ENCODE measurements at places on chromosomes 3 and 15.

DNA sequence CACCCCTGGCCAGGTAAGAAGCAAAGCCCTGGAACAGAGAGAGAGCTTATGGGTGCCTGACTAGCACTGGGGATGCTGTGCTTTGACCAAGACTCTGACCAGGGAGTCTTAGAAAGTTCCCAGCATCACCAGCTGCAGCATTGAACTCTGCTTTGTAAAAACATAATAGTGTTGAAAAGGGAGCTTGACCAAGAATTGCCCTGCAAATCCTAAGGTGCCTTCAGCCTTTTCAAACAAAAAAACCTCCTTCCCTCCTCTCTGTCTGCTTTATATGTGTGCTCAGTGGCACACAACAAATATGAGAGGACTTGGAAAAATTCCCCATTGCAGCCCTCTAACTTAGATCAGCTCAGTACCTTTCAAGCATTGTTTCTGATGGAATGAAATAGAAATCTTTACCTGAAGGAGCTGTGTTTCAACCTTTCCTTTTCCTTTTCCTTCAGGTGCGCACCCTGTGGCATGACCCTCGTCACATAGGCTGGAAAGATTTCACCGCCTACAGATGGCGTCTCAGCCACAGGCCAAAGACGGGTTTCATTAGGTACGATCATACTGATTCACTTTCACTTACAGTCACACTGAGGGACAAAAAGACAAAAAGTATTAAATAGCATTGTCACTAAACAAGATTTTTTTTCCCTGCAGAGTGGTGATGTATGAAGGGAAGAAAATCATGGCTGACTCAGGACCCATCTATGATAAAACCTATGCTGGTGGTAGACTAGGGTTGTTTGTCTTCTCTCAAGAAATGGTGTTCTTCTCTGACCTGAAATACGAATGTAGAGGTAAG, 13.0 kb downstream of the THBS1 start:
- no peaks in the 10 kb centered on the region for H3K36me3 ChIP-seq
- DNase-seq = no peak
- no peak overlapping the region for H3K4me3 ChIP-seq
- no peaks in the 10 kb centered on the region for H3K4me1 ChIP-seq
- H3K27ac ChIP-seq = no peak overlapping the region

GRCh38 chr3:62835554-62836236, 39.5 kb downstream of the CADPS start:
- H3K4me3 ChIP-seq = no peak overlapping the region
- DNase-seq = no peak
- H3K27me3 ChIP-seq = no peaks in the 10 kb centered on the region
- no peaks in the 10 kb centered on the region for H3K36me3 ChIP-seq
- H3K4me1 ChIP-seq = no peaks in the 10 kb centered on the region
- H3K27ac ChIP-seq = no peak overlapping the region

DNA sequence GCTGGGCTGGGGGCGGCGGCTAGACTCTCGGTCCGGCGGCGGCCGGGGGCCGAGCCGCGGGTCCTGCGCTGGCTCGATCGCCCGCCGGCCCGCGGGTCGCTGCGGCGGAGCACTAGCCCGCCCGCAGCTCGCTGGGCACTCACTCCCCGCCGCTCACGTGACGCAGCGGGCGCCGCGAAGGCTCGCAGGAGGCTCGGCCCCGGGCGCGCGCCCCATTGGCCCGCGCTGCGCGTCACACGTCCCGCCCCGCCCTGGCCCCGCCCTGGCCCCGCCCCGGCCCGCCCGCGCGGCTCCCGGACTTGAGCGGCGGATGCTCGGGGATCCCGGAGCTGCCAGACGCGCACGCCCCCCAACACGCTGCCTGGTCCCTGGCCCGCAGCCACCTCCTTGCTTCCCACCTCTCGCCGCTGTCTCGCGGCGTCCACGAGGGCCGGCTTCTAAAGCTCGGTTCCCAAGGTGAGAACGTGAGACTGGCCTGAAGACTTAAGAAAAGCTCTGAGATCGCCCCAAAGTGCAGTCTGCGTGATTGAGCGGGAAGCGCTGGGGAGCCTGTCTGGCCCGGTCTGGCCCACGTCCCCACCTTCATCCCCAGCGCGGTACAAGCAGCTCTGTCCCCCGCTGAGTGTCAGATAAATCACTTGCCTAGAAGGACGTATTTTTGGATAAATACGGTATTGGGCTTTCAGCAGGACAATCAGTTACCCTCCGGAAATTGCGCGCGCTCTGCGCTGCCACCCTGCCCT, at the start of gene KLF15:
TSS of gene KLF15 (minus strand) at position 114 of the 743 bp plus-strand sequence. CDS start 4,486 bp downstream, outside the sequence.
- no peaks in the 10 kb centered on the region for H3K36me3 ChIP-seq
- H3K4me1 ChIP-seq = peaks cover 24% of the 10 kb centered on the region
- H3K27ac ChIP-seq = no peak within 1 kb of the TSS
- DNase-seq = peak; percentile 85
- H3K4me3 ChIP-seq = peak within 1 kb of the TSS; percentile 65

DNA sequence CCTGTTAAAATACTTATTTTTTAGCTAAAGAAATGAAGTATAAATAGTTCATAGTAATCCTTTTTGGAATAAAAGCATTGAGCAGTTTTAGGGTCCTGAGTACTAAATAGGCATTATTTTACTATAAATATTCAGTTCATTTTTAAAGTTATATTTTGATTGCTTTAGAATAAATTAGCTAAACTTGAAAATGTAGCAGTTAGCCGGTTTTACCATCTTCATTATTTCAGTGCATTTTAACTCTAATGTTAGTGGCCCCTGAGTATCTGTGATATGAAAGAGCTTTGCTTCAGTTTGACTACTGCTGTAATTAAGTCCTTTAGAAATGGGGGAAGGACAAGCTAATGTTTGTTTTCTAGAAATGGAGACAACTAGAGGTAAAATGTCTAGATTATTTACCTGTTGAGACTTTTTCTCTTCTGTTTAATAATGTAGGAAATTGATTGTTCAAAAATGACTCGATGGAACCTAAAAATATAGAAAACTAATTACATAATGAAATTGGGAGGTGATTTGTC, 3.6 kb downstream of the SMC4 start:
- peaks cover 4% of the 10 kb centered on the region for H3K27me3 ChIP-seq
- H3K36me3 ChIP-seq = no peaks in the 10 kb centered on the region
- H3K27ac ChIP-seq = no peak overlapping the region
- peaks cover 21% of the 10 kb centered on the region for H3K4me1 ChIP-seq
- H3K4me3 ChIP-seq = peak overlapping the region; percentile 89
- DNase-seq = no peak

DNA sequence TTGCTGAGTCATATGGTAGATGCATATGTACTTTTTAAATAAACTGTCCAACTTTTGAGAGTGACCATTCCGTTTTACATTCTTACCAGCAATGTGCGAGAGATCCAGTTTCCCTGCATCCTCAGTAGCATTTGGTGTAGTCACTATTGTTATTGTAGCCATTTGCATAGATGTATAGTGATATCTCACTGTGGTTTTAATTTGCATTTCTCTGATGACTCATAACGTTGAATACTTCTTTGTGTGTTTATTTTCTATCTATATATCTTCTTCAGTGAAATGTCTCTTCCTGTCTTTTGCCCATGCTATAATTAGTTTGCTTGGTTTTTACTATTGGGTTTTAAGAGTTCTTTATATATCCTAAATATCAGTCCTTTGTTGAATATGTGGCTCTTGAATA, 255.7 kb upstream of the GRM7 start:
- no peaks in the 10 kb centered on the region for H3K27me3 ChIP-seq
- no peak overlapping the region for H3K4me3 ChIP-seq
- H3K27ac ChIP-seq = no peak overlapping the region

GRCh38 chr3:110099711-110100110, 762.4 kb upstream of the DPPA4 start:
- no peak overlapping the region for H3K4me3 ChIP-seq
- DNase-seq = no peak
- no peak overlapping the region for H3K27ac ChIP-seq
- H3K4me1 ChIP-seq = no peaks in the 10 kb centered on the region
- no peaks in the 10 kb centered on the region for H3K36me3 ChIP-seq

Measured in CD4-positive, alpha-beta T cell (primary cell).